ENCODE measurements at places on chromosomes 12 and 14. TPM values are rescaled to one million over a fixed set of nuclear protein-coding genes. Genes with fewer than 3 reads are reported as not detected.

The SLC38A4 gene
- total RNA-seq, result 0.68 TPM

DNA sequence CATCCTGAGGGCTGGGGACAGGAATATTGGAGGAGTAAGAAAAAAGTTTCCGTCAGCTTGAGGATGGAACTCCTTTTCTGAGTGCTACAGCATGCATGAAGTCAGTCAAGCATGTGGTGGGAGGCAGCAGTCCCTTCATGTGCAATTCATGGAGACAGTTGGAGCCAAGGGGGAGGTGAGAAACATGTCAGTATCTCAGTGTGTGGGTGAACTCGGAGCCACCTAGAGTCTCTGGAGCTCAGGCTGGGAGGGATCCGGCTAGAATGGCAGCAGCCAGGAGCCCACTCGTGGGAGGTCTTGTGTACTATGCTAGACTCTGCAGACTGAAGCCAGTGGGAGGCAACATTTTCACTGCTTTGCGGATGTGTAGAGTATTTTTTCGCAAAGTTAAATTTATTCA, 60.3 kb downstream of the AVPR1A start:
- no peak for DNase-seq

DNA sequence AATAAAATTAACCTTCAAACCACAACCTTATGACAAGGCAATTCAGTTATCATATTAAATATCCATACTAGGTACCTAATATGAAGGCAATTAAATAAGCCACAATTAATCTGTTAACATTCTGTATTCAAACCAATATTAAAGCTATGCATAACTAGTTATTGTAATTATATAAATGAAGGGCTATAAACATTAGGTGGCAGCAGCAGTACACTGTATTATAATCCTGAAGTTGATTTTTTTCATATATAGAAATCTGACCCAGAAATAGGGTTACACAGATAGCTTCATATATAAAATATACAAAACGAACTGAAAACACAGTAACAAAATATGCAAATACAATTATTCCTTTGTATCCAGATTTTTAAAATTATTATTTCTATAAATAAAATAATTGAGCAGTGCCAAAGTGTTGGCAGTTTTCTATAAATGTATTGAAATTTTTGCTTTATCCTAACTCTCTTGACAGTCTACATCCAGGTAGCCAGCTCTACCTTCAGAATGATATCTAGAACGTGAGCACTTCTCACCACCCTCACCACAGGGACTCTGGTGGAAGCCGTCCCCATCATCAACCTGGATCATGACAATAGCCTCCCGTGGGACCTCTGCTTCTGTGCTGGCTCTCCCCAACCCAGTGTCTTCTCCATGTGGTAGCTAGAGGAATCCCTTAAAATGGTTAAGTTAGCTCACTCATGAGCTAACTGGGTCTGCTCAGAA, 136.2 kb downstream of the MED13L start:
- DNase-seq, result no peak

- DNase-seq, result no peak
These were observed 684 bp downstream of the KANSL2 start for GRCh38 chr12:48681399-48681709.

Data from RPMI7951 (cell line).